NCI-H774 (cell line): ENCODE measurements at places on chromosomes 7 and 10.

DNA sequence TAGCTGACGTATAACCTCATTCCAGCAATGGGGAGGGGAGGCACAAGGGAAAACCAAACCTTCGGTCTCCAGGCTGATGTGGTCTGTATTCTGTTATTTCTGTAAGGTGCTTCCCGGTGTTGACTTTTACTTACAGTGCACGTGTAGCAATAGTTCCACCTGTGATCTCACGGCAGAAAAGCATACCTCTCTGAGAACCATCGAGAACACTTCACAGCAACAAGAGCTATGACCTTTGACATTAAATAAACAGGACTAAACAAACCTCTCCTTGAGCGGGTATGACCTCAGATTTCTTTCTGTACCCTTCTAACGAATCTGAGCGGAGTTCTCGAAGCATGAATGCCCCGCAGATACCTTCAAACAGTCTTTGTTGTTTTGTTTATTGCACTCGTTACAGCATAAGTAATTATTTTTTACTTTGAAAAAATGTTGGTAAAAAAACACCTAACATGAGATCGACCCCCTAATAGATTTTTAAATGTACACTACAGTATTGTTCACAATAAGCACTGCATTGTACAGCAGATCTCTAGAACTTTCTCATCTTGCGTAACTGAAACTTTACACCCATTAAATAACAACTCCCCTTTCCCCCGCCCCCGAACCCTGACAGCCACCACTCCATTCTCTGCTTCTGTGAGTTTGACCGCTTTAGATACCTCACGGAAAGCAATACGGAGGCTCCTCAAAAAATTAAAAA is 282.3 kb downstream of the GATA3 start:
- DNase-seq, result no peak

- DNase-seq, result no peak
These were observed 20.9 kb downstream of the GPR146 start for GRCh38 chr7:1065263-1065584.

GRCh38 chr7:142263598-142264380 is 5.9 kb upstream of the PRSS58 start:
- no peak for DNase-seq

DNA sequence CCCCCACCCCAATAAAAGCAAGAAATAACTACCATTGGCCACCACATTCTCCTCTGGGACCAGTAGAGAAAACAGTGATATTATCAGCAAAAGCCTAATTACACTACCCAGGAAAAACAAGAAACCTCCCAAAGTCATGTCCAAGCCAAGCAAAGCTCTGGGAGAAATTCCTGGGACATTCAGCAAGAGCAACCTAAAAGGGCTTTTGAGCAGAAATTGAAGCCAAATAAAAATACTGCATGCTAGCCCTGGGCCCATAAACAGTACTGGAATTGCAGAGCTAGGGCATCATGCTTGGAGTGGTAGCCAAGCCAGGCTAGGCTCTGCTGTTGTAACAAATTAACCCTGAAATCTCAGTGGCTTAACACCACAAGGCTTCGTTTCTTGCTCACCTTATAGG is 347.9 kb downstream of the LRMDA start:
- DNase-seq, result no peak

DNA sequence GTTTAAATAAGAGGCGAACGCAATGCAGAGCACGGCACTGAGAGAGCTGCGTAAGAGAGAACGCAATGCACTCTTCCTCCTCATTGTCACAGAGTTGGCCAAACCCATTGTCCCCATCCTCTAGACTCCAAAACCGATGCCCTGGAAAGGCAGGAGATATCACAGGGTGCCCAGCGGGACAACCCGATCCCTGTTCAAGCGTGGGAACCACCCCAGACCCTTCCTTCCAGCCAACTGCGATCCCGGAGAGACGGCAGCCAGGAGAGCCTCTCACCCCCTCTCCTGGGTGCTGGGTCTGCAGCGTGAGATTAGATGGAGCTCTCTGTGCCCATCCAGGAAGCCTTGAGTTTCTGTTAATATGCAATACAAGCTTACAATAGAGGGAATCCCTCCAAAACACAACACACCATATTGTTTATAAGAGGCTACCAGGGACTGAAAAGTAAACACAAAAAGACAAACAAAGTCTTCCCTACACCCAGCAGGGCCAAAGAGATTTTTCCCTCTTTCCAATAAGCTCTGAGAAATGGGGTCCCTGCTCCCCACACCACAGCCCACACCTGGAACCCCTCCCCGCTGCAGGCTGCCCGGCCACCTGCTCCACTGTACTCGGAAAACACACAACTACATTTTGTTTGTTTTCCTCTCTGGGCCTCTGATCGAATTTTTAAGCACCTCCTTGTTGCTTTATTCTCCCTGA is 187.6 kb downstream of the ADARB2 start:
- DNase-seq, result peak; percentile 78

DNA sequence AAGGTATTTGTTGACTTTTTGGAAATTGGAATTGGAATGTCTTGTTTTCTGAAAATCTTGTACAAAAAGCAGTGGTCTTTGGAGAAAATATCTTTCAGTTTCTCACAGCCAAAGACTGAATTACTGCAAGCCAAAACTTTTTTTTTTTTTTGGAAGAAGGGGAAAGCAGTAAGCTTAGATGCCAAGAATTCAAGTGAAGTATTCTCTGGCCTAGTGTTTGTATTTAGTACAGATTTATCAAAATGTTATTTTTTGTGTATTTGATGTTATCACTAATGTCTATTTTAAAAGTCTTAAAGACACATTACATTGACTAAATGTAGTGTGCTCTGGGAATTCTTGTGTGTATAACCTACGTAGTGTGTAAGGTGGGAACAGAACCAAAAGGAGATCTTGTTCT is 6.2 kb downstream of the TET1 start:
- no peak for DNase-seq

DNA sequence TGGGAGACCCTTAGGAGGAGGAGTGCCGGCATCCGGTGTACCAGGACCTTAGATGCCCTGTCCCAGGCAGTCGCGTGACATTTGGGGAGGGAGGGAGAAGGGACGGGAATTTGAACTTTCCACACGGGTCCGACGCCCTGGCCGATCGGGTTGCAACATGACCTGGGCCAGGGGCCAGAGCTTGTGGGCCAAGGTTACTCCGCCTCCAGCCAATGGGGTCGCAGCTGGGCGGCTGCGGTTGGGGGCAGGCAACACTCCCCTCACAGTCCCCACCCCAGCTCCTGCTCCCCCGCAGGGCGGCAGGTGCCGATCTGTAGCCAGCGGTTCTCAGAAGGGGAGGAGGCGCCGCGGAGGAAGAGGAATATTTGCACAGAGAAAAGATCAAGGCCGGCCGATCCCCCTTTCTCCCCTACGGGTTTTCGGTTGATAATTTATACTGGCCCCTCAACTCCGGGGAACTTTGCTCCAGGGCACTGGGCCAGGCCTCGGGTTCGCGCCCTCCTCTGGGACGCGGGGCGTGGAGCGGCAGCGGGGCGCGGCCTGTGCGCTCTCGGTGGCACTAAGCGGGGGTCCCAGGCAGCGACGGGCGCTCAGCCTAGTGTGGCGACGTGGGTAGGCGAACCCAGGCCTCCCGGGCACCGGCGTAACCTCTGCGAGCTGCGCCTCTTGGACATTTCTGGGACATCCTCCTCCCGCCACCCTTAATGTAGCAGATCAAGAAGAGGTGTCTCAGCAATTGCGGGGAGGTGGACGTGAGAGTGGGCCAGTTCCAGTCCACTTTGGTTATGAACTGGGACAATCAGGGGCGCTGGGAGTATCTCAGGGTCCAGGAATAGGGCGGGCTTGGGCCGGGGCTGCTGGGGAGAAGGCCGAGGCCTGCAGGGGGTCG is 1.2 kb downstream of the MLXIPL start:
- no peak for DNase-seq

GRCh38 chr10:11870461-11870780 is 47.3 kb downstream of the PROSER2 start:
- no peak for DNase-seq

GRCh38 chr7:151139071-151139790 is 28.3 kb downstream of the GBX1 start:
- no peak for DNase-seq

DNA sequence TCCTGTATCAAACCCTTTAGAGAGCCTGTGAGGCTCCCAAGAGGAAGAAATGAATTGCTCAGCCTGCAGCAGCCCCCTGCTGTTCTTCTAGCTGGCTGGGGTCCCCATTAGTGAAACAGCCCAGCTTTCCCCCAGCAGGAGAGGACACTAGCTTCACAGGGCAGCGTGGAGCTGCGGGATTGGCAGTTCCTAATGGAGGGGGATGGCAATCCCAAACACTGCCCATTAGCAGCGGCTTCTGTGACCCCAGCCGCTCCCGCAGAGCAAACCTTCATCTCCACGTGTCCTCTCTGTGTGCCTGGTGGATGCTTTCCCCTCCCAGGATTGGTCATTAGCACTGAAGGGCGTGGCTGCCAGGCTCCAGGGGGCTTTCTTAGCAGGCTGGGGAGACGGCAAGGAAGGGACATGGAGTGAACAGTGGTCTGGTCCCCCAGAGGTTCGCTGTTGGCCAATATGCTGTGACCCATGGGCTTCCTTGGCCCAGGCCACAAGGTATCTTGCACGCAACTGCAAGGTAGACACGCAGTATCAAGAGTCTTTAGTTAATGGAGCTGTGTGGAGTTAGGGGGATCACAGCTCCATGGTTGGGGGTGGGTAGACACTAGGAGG is 322.5 kb upstream of the ZMIZ1 start:
- DNase-seq, result no peak

- no peak for DNase-seq
These were observed 80.9 kb upstream of the CDK6 start for GRCh38 chr7:92917230-92917629.

DNA sequence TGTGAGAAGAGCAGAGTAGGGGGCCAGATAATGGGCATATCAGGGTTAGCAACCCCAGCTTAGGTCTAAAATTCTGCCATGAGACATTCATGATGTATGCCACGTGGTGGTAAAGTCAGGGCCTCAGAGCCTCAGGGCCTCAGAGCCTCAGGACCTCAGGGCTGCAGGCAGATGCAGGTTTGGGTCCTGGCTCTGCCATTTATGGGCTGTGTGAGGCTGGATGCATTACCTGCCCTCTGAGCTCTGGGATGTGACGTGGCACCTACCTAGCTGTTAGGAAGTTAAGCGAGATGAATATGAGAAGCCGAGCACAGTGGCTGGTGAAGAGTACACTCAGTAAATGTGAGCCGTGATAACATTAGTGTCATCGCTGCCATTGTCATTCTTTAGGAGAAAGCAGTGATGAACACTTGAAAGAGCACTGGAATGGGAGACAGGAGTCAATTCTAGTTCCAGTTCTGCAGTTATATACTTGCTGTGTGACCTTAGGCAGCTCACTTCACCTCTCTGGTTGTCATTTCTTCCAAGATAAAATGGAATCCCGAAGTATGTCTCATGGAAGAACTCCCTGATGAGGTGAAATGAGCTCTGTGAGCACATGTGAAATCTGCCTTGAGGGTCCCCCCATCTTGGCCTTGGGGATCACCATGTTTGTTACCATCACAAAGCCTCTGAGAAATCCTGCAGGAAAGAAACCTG is 127.2 kb downstream of the SH3PXD2A start:
- DNase-seq, result no peak

DNA sequence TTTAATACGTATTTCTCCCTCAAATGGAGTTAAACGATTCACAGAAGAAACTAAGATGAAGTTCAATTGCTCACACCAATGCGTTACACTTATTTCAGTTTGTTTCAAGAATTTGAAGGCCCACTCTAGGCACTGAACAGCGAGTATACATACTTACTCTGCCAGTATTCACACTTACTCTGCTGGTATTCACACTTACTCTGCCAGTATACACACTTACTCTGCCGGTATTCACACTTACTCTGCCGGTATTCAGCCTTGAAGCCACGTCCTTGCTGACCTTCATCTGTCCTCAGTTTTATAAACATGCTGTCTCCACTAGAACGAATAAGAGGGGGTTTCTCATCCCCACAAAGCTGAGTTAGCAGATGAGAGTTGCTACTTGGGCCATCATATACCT is 86.0 kb downstream of the CUBN start:
- no peak for DNase-seq
